WTC11 (cell line): ENCODE measurements at places on chromosomes 3 and 15. TPM values are rescaled to one million over a fixed set of nuclear protein-coding genes. Genes with fewer than 3 reads are reported as not detected.

- H3K27me3 ChIP-seq: no peaks in the 10 kb centered on the region
- H3K4me3 ChIP-seq: no peak overlapping the region
- no peak overlapping the region for H3K27ac ChIP-seq
Measured at GRCh38 chr3:39637807-39638206, 170.3 kb downstream of the MOBP start.

DNA sequence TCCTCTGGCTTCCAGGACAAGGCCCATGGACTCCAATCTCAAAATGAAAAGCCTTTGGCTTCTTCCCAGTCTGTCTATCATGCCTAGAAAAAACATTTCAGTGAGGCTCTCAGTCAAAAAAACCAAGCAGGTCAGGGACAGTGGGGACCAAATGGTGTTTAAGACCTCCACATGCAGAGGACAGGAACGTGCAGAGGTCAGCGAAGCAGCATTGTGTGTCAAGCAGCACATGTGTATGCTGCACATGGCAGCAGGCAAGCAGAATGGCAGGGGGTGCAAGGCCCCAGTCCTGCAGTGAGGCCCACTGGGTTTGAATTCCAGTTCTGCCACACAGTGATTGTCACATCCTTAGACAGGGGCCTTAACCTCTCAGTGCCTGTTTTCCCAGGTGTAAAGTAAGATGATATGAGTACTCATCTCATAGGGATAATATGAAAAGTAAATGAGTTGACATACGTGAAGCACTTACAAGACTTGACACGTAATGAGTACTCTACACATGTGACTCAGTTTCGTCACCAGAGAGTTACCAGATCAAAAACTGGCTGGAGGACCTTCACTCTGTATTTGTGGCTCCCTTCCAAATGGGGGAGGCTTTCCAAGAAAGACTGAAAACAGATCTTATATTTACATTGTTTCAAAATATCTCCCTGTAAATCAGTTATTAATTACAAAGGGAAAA is 11.2 kb downstream of the STIMATE start:
- DNase-seq: no peak
- no peaks in the 10 kb centered on the region for H3K4me1 ChIP-seq
- no peak overlapping the region for H3K4me3 ChIP-seq
- no peaks in the 10 kb centered on the region for H3K27me3 ChIP-seq

- H3K4me1 ChIP-seq: 0 out of 2 replicates have a peak, but pooled peaks cover 2% of the 10 kb centered on the region
- peak; percentile 60 for DNase-seq
- H3K27ac ChIP-seq: no peak within 1 kb of the TSS
- H3K4me3 ChIP-seq: peak within 1 kb of the TSS; percentile 70
- no peaks in the 10 kb centered on the region for H3K36me3 ChIP-seq
- H3K27me3 ChIP-seq: peaks cover 76% of the 10 kb centered on the region
Measured at GRCh38 chr3:74614107-74614967, at the start of gene CNTN3. CNTN3 (minus strand) TSS chr3:74614659; CDS start chr3:74521112, 93,547 bp downstream.

DNA sequence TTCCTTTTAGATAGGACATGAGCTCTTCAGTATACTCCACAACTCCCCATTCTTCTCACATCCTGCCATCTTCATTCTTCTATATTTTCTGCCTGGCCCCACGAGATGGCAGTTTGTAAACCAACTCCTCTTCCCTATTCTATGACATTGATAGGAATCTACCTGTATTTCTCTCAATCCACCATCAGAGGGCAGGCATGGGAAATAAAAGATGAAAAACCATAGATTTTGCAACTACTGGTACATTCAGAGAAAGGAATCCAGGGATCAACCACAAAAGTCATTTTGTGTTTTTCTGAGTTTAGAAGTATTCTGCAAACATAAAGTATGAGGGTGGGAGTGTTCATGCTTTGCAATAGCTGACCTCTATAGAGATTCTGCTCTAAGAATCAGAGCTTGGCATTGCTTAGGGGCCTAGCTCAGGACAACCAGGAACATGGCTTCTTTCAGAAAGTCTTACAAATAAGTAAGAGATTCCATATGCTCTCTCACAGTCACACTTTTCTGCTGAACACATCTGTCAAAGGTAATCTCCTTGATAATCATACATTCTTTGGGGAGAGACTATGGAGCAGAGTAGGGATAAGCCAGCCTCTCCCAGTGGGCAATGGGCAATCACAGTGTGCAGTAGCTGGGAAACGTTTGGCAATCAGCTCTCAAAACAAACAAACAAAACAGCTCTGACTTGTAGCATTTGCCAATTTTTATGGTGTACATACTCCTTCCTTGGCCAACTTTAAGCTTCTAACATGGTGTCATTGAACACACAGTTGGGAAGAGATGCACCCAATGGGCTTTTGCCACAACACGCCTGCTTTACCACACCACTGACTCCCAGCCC is 43.1 kb upstream of the SLC25A36 start:
- H3K4me3 ChIP-seq: no peak overlapping the region
- no peaks in the 10 kb centered on the region for H3K36me3 ChIP-seq
- DNase-seq: no peak
- H3K4me1 ChIP-seq: no peaks in the 10 kb centered on the region
- H3K27me3 ChIP-seq: peaks cover 19% of the 10 kb centered on the region

DNA sequence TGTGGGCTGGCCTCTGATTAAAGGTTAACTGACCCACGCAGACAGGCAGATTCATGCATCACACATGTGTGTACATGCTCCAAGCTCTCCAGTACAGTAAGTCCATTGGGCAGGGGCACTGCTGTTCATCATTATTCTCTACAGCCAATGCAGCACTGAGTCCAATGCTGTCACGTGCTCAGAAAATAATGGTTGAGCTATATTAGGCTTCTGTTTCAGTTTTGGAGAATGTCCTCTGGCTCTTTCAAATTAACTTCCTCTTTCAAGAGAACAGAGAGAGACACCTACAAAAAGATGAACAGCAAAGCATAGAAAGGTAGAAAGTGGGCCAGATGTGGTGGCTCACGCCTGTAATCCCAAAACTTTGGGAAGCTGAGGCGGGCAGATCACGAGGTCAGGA is 202.6 kb downstream of the MEX3B start:
- H3K4me3 ChIP-seq: no peak overlapping the region
- no peaks in the 10 kb centered on the region for H3K4me1 ChIP-seq
- H3K27ac ChIP-seq: no peak overlapping the region
- no peaks in the 10 kb centered on the region; the same call in 1 of the 2 replicates for H3K36me3 ChIP-seq
- no peak for DNase-seq

DNA sequence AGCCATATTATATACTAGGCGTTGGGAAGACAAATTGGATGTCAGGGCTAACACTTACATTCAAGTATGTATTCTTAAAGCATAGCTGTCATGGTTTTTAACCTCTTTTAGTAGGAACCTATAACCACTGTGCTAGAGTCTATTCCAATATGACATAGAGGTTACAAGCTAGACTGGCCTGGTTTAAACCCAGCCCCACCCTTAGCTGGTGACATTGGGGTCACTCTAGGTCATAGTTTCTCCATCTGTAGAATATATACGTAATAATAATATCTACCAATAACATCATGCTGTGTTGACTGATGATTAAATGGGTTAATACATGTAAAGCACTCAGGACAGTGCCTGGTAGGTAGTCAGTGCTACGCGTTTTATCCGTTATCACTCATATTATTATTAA is 16.7 kb downstream of the NRROS start:
- no peak for DNase-seq
- H3K4me1 ChIP-seq: peaks cover 18% of the 10 kb centered on the region
- H3K4me3 ChIP-seq: no peak overlapping the region
- H3K27ac ChIP-seq: no peak overlapping the region

- peak overlapping the region; percentile 61 for H3K27ac ChIP-seq
- H3K4me3 ChIP-seq: no peak overlapping the region
- no peaks in the 10 kb centered on the region for H3K36me3 ChIP-seq
- peaks cover 81% of the 10 kb centered on the region for H3K4me1 ChIP-seq
Measured at GRCh38 chr3:51796854-51797253, 17.8 kb upstream of the IQCF6 start.

GRCh38 chr3:78633626-78634025 is 1134.2 kb downstream of the ROBO1 start:
- no peak for DNase-seq
- H3K27ac ChIP-seq: no peak overlapping the region
- peaks cover 23% of the 10 kb centered on the region for H3K36me3 ChIP-seq
- H3K4me3 ChIP-seq: no peak overlapping the region
- H3K4me1 ChIP-seq: no peaks in the 10 kb centered on the region

- H3K4me1 ChIP-seq: peaks cover 7% of the 10 kb centered on the region; the same call in 1 of the 2 replicates
- no peak for DNase-seq
- H3K4me3 ChIP-seq: no peak overlapping the region
- H3K36me3 ChIP-seq: no peaks in the 10 kb centered on the region
- no peaks in the 10 kb centered on the region for H3K27me3 ChIP-seq
Measured at GRCh38 chr3:79187426-79187825, 580.4 kb downstream of the ROBO1 start.

DNA sequence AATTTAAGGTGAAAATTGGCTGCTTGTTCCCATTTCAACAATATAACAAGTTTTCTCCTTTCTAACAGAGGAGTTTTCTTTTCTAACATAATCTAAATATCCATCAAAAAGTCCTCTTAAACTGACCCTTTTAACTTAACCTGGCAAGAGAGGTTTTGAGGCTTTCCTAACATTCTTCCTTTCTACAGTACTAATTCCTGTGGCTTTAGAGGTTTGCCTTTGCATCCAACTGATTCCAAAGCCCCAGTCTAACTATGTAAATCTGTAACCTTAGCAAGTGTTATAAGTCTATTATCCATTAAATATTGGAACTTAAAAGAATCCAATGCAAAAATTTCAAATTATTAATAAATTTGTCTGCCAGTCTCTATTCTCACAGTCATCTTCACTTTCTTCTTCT is 134.1 kb downstream of the ISL2 start:
- H3K36me3 ChIP-seq: peaks cover 12% of the 10 kb centered on the region
- no peaks in the 10 kb centered on the region for H3K27me3 ChIP-seq
- no peak for DNase-seq
- H3K4me3 ChIP-seq: no peak overlapping the region

GRCh38 chr15:98438326-98438725 is 210.0 kb upstream of the IGF1R start:
- no peak for DNase-seq
- H3K36me3 ChIP-seq: no peaks in the 10 kb centered on the region
- peaks cover 9% of the 10 kb centered on the region for H3K4me1 ChIP-seq
- H3K27me3 ChIP-seq: no peaks in the 10 kb centered on the region; the same call in 1 of the 2 replicates
- H3K4me3 ChIP-seq: no peak overlapping the region
- no peak overlapping the region for H3K27ac ChIP-seq

DNA sequence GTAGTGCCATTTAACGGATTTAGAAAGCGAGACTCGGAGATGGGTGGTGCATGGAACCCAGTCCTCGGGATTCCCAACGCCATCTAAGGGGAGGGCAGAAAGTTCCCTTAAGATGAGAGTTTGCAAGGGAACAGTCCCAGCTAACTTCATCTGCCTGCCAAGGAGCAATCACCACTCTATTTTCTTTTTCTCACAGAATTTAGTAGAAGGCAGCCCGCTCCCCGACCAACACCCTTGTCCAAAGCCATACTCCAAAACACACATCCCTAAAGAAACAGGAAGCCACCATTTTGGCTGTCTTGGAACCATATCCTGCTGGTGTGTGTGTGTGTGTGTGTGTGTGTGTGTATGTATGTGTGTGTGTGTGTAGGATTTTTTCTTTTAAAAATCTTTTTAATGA is 7.1 kb upstream of the FGD5 start:
- H3K36me3 ChIP-seq: no peaks in the 10 kb centered on the region
- H3K27ac ChIP-seq: no peak overlapping the region
- peak overlapping the region; percentile 93 for H3K4me3 ChIP-seq
- peaks cover 49% of the 10 kb centered on the region for H3K27me3 ChIP-seq
- DNase-seq: no peak

- H3K27me3 ChIP-seq: no peaks in the 10 kb centered on the region
- no peak for DNase-seq
- no peak overlapping the region for H3K4me3 ChIP-seq
- H3K27ac ChIP-seq: no peak overlapping the region
Measured at GRCh38 chr3:138367911-138368310, 19.5 kb downstream of the MRAS start.

DNA sequence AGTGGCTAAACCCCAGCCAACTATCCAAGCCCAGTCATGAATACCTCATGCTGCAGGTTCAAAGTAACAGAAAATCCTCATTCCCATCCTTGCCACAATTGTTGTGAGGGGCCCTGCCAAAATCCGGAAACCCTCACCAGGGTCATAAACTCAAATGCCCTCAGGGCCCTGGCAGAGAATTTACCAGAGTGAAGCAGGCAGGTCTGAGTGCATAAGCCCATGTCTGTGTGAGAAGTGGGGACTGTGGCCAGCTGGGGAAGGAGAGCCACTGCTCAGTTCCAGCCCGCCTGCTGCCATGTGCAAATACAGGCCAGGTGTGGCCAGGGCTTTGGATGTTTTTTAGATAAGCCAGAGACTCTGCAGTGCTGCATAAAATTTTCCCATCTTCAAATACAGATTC is 7.0 kb downstream of the CEP152 start:
- peaks cover 5% of the 10 kb centered on the region for H3K36me3 ChIP-seq
- peaks cover 39% of the 10 kb centered on the region for H3K4me1 ChIP-seq
- no peak for DNase-seq
- H3K27ac ChIP-seq: no peak overlapping the region
- no peak overlapping the region for H3K4me3 ChIP-seq

DNA sequence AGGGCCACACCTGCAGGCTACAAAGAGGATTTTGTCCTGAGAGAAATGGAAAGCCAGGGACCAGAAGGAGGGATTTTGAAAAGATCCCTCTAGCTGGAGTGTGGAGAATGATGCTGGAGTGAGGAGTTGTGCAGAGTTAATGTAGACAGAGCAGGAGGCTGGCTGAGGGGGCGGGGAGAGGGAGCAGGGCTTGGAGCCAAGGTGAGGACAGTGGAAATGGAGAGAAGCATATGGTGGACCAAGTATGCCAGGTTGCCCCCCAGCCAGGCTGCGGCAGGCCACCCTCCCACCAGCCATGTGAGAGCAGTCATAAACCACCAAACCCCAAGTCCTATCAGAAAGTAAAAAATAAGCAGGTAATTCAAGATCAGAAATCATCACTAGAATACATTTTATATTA is 14.7 kb downstream of the RARRES1 start:
- DNase-seq: no peak
- H3K27ac ChIP-seq: no peak overlapping the region
- H3K27me3 ChIP-seq: no peaks in the 10 kb centered on the region
- H3K4me1 ChIP-seq: peaks cover 15% of the 10 kb centered on the region
- H3K4me3 ChIP-seq: no peak overlapping the region

DNA sequence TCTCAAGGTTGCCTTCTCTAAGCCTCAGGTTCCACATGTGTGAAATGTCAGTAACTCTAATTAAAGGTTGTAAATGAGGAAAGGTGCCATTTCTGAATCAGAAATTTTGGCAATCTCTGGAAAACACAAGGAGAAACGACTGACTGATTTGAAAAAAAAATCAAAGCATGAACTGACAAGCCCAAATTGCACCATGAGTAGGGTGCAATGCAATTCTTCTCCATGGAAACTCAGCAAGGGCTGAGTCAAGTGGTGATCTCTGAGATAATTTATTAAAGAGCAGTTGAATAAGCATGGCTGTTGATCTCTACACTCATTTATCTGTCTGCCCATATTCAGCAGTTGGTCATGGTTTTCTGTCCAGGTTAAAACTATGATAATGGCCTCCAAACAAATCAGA is 201.6 kb upstream of the CMC1 start:
- H3K36me3 ChIP-seq: peaks cover 9% of the 10 kb centered on the region
- no peaks in the 10 kb centered on the region for H3K27me3 ChIP-seq
- no peak overlapping the region for H3K27ac ChIP-seq
- H3K4me3 ChIP-seq: no peak overlapping the region
- DNase-seq: no peak
- H3K4me1 ChIP-seq: peaks cover 14% of the 10 kb centered on the region

Gene GOLGA8G
- not detected in 3 replicates for total RNA-seq

Gene MST1R
- 5.1 to 6.2 TPM (median 5.6 TPM) in 3 replicates for total RNA-seq

Gene TMPRSS7
- not detected in 3 replicates for total RNA-seq

Gene ZPLD1
- not detected in 3 replicates for total RNA-seq

Gene LIPC
- total RNA-seq: not detected in 3 replicates

Gene AGTR1
- total RNA-seq: 0.13 to 0.25 TPM in 2 of 3 replicates, not detected in the other

Gene SLC24A5
- not detected in 3 replicates for total RNA-seq

Gene DUOX1
- total RNA-seq: 1.3 to 2.1 TPM (median 1.3 TPM) in 3 replicates

Gene RARRES1
- 0.16 to 1.4 TPM (median 0.35 TPM) in 3 replicates for total RNA-seq

Gene C3orf22
- not detected in 3 replicates for total RNA-seq
